Cardiac septum (tissue), 1 donor: ENCODE measurements at places on chromosomes 11 and 22. TPM values are rescaled to one million over a fixed set of nuclear protein-coding genes. Genes with fewer than 3 reads are reported as not detected.

DNA sequence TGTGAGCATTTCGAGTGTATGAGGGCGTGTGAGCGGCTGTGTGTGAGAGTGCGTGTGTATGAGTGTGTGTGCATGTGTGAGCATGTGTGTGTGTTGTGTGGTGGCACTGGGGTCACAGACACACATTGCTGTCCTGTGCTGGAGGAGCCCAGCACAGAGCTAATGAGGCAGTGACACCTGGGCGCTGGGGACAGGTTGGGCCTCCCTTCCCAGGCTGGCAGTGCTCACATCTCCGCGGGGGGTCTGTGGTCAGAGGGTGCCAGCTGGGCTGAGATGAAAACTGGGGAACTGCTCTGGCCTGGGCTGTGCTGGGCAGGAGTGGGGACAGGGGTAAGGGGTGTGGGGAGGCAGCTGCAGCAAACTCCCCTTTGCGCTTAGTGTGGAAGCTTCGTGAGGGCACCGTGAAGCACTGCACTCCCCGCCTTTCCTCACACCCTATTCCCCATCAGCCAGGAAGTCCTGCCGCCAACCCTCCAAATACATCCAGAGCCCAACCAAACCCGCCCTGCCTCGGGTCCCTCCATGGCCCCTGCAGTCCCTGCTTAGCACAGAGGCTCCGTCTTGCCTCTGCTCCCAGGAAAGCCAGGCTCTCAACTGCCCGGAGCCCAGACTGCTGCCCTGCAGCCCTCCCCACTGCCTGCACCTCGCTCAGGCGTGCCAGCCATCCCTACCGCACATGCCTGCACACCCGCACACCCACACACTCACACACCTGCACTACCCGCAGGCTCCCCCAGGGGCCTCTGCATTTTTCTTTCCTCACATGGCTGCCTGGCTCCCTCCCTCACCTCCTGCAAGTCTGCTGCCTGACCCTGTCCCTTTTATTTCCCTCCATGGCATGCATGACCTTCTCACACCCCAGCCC is 62.0 kb upstream of the THY1 start:
- peak; percentile 50 for DNase-seq

Gene HRAS
- total RNA-seq, result 75.9 TPM

Gene SLC35F2
- total RNA-seq, result 1.5 TPM

DNA sequence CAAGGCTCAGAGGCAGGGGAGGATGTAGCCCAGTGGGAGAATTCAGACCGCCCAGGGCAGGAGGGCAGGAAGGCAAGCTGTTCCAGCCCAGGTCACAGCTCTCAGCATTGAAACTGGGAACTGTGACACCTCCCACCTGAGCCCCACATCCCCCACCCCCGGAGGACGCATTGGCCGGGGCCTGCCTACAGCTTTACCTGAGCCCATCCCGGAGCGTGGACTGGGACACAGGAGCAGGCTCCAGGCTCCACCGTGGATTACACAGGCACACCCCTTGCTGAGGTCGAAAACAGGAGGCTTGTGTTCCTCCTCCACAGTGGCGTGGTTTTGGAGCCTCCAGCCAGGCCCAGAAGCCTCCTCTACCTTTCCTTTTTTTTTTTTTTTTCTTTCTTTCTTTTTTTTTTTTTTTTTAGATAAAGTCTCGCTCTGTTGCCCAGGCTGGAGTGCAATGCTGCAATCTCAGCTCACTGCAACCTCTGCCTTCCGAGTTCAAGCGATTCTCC is 9.1 kb upstream of the PGA3 start:
- no peak for DNase-seq

DNA sequence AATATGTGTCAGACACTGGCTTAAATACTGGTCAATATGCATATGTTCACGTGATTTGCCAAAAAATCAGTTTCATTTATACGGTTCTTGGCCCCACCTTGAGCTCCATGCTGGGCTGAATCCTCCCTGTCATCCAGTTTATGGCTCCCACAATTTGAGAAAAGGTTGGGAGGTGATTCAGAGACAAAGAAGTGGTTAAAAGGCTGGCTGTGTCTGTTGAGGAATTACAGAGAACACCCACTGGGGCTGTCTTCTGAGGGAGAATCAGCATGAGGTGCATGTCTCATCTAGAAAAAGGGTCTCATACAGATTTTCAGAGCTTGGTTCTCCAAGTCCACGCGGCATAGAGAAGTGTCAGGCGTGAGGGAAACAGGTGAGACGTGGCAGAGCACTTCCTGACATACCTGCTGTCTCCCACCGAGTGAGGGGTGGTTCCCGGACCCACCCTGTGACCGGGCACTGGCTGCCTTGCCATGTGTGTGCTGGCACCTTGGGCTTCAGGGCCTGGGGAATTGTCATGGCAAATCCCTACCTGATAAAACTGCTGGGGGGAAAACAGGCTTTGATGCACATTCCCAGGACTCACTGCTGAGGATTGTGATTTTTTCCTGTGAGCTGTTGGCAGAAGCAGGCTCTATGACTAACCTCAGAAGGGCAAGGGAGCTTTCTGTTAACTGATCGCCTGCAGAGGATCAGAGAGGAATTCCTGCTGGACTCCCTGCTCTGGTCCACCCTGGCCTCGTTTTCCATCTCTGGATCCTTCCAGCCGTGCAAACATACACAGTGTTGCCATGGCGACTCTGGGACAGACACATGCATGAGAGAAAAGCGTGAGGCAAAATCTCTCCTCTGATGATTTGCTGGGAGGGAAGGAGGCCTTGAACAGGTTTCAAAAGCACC is 223.6 kb downstream of the ADAMTS15 start:
- no peak for DNase-seq

GRCh38 chr11:115722711-115723110 is 218.5 kb upstream of the CADM1 start:
- no peak for DNase-seq

Gene SYT13
- 1.3 TPM for total RNA-seq

DNA sequence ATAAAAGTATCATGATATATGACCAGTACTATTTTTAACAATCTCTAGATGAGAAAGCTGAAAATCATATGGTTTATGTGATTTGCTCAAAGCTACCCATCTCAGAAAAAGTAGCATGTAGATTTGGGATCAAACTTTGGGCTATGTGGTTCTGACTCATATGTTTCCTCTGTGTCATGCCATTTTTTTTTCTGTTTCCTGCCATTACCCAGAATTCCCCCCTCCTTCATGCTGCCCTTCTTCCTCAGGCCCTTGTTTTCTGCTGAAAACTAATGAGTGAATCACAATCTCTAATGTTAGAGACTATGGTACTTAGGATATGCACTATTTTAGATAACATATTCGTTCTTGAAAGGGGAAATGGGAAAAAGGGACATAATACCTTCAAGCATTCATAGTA is 80.7 kb downstream of the JRKL start:
- DNase-seq, result no peak

Gene EPS8L2
- total RNA-seq, result 2.3 TPM

- no peak for DNase-seq
Measured at GRCh38 chr11:86687185-86687778, 14.9 kb upstream of the ME3 start.

Gene LYVE1
- 15.2 TPM for total RNA-seq

DNA sequence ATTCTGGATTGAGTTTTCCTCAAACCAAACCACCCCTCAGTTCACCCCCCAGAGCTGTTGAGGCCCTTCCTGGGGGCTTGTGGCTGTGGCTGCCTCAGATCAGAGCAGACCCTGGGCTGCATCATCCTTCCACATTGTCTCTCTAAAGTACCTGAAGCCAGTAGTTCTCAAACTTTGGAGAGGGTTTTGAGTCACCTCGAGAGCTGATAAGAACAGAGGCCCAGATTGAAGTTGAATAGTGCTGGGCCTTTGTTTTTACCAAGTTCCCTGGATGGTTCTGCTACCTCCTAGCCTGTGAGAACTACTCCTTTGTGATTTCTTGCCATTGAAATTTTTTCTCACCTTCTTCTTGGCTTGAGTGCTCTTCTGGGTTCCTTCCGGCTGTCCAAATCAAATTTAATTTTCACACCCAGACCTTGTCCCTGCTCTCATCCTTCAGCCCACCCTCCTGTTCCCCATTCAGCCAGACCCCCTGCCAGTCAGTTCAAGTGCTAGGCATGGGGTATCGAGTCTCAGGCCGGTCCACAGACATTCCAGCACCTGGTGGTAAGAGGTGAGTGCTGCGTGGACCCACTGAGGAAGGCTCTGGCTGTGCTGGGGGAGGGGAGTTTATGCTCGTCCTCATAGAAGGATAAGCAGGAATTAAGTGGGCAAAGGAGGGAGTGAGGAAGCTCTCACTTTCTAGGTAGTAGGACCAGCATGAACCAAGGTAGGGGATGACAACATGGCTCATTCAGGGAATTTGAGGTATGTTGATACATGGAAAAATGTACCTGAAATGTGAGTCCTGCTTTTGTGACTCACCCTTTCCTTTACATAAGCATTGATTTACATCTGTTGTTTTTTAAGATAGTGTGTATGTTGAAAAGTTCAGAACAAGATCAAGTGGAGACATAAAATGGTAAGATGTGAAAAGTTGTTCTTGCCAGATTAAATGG is 116.5 kb downstream of the PTPRJ start:
- no peak for DNase-seq

GRCh38 chr22:49532869-49533802 is 294.5 kb downstream of the BRD1 start:
- no peak for DNase-seq

DNA sequence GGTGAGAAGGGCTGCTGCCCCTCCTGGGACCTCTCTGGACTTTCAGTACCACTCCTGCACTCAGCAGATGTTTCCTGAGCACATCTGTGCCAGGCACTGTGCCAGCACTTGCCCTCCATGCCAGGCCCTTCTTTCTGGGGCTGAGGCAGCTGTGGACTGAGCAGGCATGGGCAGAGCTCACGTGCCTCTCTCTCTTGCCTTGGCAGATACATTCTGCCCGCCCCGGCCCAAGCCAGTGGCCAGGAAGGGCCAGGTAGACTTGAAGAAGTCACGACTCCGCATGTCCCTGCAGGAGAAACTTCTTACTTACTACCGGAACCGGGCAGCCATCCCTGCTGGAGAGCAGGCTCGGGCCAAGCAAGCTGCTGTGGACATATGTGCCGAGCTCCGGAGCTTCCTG is 8.3 kb upstream of the ATF4 start:
- DNase-seq, result no peak

DNA sequence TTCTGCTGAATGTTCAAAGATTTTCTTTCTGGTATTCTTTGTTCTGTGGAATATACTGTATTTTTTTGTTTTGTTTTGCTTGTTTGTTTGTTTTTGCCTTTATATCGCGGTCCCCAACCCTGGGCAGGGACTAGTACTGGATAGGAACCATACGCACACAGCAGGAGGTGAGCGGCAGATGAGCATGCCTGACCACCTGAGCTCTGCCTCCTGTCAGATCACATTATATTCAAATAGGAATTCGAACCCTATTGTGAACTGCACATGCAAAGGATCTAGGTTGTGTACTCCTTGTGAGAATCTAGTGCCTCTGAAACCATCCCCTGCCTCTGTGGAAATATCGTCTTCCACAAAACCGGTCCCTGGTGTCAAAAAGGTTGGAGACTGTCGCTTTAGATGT is 83.3 kb upstream of the ANO3 start:
- DNase-seq, result no peak

Gene VWCE
- total RNA-seq, result 0.59 TPM

DNA sequence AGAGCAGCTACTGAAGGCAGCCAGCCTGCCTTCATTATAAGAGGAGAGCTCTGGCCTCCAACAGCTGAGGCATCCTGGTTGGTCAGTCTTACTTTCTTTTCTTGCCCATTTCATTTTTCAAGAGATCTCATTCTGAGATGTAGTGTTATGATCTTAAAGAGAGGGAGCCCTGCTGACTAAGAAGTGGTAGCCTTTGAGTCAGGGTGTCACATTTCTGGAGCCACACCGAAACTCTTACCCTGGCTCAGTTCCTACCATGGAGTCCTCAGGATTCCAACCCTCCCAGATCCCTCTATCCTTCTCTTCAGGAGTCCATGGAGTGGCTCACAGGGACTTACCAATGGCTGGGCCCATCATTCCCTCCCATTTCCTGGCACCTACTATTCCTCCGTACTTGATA is 386.1 kb upstream of the LARGE1 start:
- no peak for DNase-seq

Gene ARHGAP1
- 152 TPM for total RNA-seq

DNA sequence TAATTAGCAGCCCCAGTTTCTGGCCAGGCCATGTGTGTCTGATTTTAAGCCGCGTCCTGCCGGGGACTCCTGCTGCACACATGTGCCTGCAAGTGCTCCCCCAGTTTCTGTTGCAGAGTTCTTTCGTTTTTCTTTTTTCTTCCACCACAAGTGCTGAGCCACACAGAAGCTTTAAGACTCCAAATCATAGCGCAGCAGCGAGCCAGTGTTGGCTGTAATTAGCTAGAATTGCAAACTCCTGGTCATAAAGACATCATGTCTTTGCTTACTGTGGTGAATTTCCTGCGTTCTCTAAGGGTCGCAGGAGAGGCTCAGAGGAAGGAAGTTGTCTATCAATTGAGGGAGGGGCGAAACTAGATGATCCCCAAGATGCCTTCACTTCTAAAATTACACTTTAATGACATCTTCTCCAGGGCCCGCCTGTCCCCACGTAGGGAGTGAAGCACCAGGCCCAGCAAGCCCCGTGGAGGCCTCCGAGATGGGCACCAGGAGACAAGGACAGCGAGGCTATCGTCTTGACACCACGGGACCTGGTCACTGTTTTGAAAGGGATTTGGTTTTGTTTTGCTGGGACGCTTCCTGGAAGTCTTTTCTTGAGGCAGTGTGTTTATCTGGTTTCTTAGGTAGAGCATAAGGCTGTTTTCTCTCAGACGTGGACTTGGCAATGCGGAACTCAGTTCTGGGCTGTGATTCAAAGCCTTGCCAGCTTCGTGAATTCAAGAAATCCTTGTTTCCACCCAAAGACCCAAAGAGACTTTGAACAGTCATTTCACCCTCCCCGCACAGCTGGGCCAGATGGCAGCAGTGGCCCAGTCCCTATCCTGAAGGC is 71.8 kb downstream of the UBASH3B start:
- DNase-seq, result no peak

Gene POU2AF3
- total RNA-seq, result not detected

DNA sequence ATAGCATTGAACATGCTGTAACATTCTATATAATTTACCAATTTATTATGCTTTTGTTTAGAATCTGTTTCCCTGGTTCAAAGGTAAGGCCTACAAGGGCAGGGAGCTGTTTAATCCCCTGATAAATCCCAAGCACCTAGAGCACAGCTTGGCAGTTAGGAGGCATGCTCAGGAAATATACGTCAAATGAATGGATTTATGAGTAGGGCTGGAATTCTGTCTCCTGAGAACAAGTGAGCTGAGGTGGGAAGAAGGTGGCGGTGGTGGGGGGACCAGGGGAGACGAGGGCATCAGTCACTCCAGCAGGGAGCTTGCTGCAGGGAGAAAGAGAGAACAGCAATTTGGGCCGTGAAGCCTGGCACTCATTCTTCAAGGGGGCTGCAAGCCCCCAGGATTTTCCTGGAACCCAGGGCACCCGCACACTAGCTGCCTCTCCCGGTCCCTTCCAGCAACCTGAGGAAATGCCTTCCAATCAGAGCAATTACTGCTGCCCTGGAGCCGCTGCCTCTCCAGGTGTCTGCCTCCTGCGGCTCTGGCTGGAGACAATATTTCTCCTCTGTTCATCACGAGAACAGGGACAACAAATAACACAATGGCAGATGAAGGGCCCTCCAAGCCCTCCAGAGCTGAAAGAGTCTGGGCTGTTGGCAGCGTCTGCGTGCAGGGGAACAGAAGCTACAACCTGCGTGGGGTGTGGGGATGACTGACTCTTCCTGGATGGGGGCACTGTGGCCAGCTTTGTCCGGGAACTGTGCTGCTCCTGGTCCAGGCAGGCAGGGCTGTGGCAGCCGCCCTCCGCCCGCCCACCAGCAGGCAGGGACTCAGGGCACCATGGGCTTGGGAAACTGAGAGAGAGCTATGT is 233.4 kb downstream of the ST3GAL4 start:
- DNase-seq, result no peak
